ENCODE measurements at places on chromosomes 2 and 18. TPM values are rescaled to one million over a fixed set of nuclear protein-coding genes. Genes with fewer than 3 reads are reported as not detected.

DNA sequence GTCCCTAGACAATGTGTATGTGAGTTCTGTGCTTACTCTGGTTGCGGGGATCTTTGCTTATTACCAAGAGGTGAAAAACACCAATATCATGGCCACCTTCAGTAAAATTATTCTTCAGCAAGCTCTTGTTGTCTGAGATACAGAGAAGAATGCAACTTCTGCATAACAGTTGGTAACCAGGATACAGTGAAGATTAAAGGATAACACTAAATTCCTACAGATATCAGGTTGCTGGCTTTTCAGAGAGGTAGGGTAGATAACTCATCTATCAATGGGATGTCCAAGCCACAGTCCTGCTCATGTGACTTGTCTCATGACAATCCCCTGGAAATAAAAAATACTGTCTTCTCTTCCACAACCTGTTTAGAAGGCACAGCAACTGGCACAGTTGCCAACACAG lies 308.5 kb downstream of the TNS1 start:
- no peak for DNase-seq

GRCh38 chr2:10052216-10052615 lies 8.9 kb downstream of the KLF11 start:
- DNase-seq, result no peak

DNA sequence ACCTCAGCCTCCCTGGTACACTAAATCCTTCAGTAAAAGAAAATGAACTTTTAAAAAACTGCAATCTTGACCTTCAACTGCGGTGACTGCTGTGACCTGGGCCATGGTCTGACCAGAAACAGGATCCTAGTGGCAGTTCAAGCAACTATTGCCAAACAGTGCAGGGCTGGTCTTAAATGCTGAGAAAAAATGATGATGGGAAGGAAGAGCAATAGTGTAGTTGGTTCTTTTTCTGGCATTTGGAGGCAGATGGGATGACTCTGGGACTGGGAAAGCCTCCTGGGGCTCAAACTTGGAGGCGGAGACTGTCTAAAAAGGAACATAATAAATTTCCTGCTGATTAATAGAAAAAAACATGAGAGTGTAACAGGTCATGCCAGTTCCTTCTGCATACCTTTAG lies 45.4 kb downstream of the CHN1 start:
- no peak for DNase-seq

- DNase-seq, result no peak
Observed at GRCh38 chr2:241339839-241340630, 16.1 kb upstream of the FARP2 start.

The RRM2 gene
- total RNA-seq, result 32.7 TPM

- DNase-seq, result no peak
Observed at GRCh38 chr2:99297994-99298393, 3.0 kb downstream of the LYG1 start.

The LONRF2 gene
- 13.7 TPM for total RNA-seq

DNA sequence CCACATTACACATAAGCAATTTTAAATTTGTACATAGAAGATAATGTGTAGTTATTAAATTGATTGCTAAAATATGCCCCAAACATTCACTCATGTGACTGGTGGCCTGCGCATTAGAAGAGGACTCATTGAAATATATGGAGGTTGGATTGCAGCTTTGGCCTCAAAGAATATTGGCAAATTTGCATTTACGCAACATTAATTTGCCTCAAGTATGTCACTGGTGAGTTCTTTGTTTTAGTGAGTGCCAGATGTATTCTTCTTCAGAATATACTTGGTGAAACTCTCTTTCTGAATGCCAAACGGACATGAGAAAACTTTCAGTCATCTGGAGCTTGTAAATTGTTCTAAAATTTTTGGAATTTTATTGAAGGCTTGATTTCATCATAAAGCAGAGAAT lies 5.9 kb upstream of the EFEMP1 start:
- no peak for DNase-seq

The ANKRD30BL gene
- not detected for total RNA-seq

DNA sequence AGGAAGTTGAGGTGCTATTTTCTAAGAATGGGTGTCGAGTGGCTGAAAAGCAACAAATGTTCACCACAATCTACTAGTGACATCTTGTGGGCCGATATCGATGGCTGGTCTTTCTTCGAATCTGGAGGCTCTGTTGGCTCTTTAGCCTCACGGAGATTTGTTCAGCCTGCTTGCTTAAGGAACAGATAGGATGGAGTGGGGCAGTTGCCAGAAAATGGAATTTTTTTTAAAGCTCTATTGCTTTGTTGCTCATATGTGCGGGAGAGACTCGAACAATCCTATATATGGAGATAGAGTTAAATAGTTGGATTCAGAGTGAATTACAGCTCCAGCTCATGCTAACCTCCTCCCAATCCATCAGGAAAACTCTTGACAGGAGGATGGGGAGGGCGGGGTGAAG lies 70.9 kb upstream of the LYPD6B start:
- DNase-seq, result no peak

The FAP gene
- 47.1 TPM for total RNA-seq

- DNase-seq, result no peak
Observed at GRCh38 chr2:196290569-196290968, 119.2 kb upstream of the STK17B start.

DNA sequence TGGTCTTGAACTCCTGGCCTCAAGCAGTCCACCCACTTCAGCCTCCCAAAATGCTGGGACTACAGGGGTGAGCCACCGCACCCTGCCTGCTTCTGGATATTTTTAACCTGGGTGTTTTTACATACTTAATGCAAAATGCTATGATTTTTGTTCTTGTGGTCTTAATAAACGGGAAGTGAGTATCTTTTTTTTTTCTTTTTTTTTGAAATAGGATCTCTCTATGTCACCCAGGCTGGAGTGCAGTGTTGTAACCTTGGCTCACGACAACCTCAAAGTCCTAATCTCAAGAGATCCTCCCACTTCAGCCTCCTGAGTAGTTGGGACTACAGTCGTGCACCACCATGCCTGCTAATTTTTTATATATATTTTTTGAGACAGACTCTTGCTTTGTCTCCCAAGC lies 19.2 kb upstream of the ASXL2 start:
- no peak for DNase-seq

The FNDC4 gene
- total RNA-seq, result 8.1 TPM

- no peak for DNase-seq
Observed at GRCh38 chr2:68689553-68690537, 44.8 kb upstream of the ARHGAP25 start.

DNA sequence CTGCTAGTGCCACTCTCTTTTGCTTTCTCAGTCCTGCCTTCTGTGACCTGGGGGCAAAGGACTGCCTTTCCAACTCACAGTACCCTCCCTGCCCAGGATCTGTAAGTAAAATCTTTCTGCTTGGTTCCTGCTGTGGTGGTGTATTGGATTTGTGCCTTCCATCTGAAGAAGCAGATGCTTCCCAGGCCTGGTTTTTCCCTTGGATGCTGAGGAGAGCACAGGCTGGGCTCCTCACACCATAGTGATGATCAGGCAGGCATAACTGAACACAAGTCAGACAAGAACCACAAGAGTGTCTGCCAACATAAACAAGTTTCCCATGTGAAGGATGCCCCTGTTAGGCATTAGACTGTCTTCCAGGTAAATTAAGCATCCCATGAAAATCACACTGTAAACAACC lies 121.3 kb upstream of the NRXN1 start:
- DNase-seq, result no peak

The CCDC141 gene
- 1.2 TPM for total RNA-seq

Data from mesothelial cell of epicardium (in vitro differentiated cells).